Panc1 (cell line): ENCODE measurements at places on chromosomes 1 and 21. TPM values are rescaled to one million over a fixed set of nuclear protein-coding genes. Genes with fewer than 3 reads are reported as not detected.

ZYG11A gene
- total RNA-seq, result 0.36 TPM

NBPF19 gene
- 13.8 TPM for total RNA-seq

CASQ1 gene
- total RNA-seq, result not detected

LCE1B gene
- total RNA-seq, result not detected

LYPD8 gene
- not detected for total RNA-seq

FAM151A gene
- total RNA-seq, result not detected

TFF2 gene
- total RNA-seq, result 1.1 TPM

BNIPL gene
- total RNA-seq, result 0.46 TPM

FOXO6 gene
- 2.5 TPM for total RNA-seq

FAM167B gene
- total RNA-seq, result 1.9 TPM

C8B gene
- not detected for total RNA-seq

ZNF678 gene
- 8.0 TPM for total RNA-seq

NLRP3 gene
- 0.33 TPM for total RNA-seq

RHBG gene
- total RNA-seq, result 0.28 TPM
